ENCODE measurements at places on chromosomes 11 and 22. TPM values are rescaled to one million over a fixed set of nuclear protein-coding genes. Genes with fewer than 3 reads are reported as not detected.

Gene USP2
- 47.0 TPM for polyA plus RNA-seq

DNA sequence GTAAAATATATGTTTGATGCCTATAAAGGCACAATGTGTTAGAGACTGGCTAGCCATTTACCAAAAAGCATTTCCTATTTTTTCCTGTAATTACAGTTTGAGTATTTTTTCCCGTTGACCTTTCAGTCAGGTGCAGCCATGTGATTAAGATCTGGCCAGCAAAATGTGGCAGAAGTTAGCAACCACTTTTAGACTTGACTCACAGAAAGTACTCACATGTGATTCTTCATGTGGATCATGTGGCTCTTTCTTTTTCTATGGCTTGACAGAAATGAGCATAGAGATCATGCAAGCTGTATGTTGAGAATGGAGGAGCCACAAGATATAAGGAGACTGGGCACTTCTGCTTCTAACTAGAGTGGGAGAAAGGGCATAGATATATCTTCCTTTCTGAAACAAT is 27.3 kb upstream of the RAB38 start:
- DNase-seq = no peak

Gene CRYBB2
- polyA plus RNA-seq = not detected

GRCh38 chr11:89275966-89276365 is 98.3 kb downstream of the TYR start:
- no peak for DNase-seq

DNA sequence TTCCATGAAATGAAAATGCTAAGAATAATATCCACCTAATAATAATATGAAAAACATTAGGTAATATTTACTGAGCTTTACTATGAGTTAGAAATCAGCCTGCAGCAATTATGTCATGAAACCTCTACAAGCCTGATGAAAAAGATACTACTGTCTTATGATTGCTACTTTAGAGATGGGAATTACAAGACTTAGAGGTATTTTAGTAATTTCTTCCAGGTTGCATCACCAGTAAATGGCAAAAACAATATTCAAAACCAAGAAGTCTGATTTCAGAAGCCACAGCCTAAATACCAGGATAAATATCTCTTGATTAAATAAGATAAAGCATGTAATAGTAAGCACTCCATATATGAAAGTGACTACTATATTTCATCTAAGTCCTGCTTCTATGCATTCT is 13.8 kb downstream of the OR5B21 start:
- no peak for DNase-seq

DNA sequence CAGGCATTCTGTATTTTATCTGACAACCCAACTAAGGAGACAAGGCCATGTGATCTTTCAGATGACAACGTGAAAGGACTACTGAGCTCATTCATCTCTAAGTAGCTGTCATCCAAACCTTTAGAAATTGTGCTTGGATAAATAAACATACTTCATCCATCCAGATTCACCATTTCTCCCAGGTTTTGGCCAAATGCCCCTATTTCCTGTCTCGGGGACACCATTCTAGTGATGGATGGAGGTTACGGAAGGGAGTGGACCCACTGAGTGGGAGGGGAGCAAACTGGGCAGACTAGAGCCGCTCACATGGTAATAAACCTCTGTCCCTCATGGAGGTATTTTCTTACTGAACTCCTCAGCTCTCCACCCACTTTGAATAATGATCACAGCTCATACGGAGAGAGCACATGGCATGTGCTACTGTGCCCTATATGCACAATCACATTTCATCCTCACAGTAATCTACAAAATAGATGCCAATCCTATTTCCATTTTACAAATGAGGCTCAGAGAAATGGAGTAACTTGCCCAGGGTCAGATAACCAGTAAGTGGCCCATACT is 114.4 kb downstream of the SLC1A2 start:
- DNase-seq = no peak
